ENCODE measurements at places on chromosomes 2 and 18.

DNA sequence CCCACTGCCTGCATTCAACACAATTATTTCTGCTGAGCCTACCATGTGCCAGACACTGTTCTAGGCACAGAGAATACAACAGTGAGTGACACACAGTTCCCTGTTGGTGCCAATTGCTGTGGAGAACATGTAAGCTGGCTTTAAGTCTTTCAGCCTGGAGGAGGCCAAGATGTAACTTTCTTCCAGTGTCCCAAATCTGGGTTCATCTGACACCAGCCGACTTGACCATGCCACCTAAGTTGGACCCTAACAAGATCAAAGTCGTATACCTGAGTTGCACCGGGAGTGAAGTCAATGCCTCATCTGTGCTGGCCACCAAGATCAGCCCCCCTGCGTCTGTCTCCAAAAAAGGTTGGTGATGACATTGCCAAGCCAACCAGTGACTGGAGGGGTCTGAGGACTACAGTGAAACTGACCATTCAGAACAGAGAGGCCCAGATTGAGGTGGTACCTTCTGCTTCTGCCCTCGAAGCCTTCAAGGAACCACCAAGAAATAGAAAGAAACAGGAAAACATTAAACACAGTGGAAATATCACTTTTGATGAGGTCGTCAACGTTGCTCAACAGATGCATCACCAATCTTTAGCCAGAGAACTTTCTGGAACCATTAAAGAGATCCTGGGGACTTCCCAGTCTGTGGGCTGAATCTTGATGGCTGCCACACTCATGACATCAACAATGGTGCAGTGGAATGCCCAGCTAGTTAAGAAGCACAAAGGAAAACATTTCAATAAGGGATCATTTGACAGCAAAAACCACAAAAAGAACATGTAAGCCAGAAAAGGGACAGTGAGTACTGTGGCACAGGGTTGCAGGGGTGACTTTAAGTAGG lies 6.3 kb downstream of the TRABD2A start:
- H3K27ac ChIP-seq = no peak overlapping the region
- H3K27me3 ChIP-seq = no peaks in the 10 kb centered on the region
- DNase-seq = no peak
- peaks cover 3% of the 10 kb centered on the region for H3K4me1 ChIP-seq

DNA sequence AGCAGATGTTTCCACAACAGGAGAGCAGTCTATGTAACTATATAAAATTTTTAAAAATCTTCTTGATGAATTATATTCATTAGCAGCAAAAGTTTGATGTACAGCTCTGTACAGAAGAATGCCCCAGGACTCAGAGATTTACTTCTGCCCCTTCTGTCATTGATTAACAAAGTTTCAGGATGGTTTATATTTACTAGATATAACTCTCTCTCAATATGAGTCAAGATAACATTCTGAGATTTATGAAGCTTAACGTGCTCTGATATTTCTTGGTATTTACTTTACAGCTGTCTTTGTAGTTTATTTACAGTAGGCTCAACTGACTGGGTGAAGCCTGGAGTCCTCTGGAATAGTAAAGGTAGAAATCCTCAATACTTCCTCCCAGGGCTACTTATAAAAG lies 93.6 kb upstream of the HNMT start:
- no peaks in the 10 kb centered on the region for H3K27me3 ChIP-seq
- no peaks in the 10 kb centered on the region for H3K36me3 ChIP-seq
- no peak for DNase-seq

DNA sequence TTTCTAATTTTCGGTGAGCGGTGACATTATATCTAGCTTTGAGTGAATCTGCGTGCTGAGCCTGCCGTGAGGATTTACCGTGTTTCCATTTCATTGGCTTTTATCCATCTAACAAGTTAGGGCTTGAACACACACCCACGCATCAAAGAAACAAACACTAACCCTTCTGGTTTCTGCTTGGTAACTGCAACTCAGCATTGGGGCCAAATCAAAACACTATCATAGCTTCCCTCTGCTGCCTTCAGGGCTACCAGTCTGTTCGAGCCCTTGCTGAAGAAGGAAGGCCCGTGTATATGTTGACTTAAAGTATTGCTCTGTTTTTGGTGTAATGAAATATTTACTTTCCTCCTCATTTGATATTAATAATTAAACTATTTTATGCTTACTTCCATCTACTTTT lies 227.2 kb downstream of the PHLPP1 start:
- peaks cover 17% of the 10 kb centered on the region for H3K4me1 ChIP-seq
- H3K27ac ChIP-seq = no peak overlapping the region
- H3K36me3 ChIP-seq = peaks cover 19% of the 10 kb centered on the region
- H3K4me3 ChIP-seq = no peak overlapping the region

DNA sequence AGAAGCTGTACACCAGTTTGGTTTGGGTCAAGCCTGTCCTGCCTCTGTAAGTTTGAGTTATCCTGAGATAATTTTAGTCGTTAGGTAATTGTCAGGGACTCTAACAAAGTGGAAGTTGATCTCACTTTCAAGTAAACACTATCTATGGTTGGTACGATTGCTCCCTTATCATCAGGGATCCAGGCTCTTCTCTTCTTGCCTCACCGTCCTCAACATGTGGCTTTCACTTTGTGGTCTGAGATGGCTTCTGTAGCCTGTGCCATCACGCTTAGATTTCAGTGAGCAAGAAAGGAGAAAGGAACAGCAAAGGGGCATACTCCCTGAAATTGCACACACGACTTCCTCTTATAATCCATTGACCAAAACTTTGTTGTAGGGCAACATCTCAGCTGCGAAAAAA lies 115.6 kb downstream of the CTAGE1 start:
- DNase-seq = no peak
- H3K36me3 ChIP-seq = no peaks in the 10 kb centered on the region
- no peaks in the 10 kb centered on the region for H3K4me1 ChIP-seq
- no peak overlapping the region for H3K4me3 ChIP-seq
- no peak overlapping the region for H3K27ac ChIP-seq
